COR-L47 (cell line): ENCODE measurements at places on chromosomes 16 and 17.

- DNase-seq = no peak
These were observed 1176.1 kb downstream of the CDH11 start for GRCh38 chr16:63945806-63946205.

- no peak for DNase-seq
These were observed 3.8 kb downstream of the PMP22 start for GRCh38 chr17:15261258-15261801.

GRCh38 chr17:79338152-79338551, 263.5 kb downstream of the ENGASE start:
- DNase-seq = no peak

- no peak for DNase-seq
These were observed 66.9 kb upstream of the GSG1L start for GRCh38 chr16:28130099-28131088.

- no peak for DNase-seq
These were observed 74.5 kb upstream of the RCVRN start for GRCh38 chr17:9979463-9979995.

DNA sequence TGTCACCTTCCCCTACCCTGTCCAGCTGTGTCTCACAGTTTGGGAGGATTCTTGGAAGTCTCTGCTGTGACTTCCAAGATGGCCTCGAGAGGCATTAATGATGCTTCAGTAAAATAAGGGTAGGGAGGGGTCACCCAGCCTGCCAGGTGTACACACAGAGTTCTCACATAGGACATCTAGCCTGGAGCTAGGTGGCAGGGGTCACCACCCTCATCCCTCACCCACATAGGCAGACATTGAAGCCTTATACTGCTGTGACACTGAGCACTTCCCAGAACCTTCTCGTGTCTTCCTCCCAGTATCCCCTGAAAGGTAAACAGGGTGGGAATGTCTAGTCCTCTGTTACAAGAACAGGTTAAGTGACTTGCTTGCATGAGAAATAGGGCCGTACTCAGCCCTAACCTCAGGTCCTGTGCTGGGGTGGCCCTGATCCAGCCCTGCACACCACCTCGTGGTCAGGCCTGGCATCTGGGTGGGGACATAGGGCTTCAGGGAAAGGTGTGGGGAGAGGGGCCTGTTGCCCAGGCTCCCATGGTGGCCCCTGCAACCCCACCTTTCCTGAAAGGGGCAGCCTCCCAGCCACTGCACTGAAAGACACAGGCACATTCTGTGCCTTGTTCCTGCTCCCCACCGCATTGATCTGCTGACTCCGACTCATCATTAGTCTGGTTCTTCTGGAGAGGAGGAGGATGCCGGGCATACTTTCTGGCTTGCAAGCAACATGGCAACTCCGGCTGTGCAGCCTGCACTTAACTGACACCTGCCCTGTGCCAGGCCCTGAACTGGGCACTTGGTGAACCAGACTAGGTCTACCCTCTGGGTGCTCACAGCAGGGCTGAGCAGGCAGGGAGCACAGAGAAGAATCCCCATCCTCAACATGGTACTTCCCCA, 3.6 kb upstream of the MMP15 start:
- no peak for DNase-seq

- no peak for DNase-seq
These were observed 5.8 kb downstream of the PRSS22 start for GRCh38 chr16:2852003-2852730.
